Left lobe of liver (tissue), 2 donors: ENCODE measurements at places on chromosomes 5 and 9.

GRCh38 chr5:67426961-67427849, 230.6 kb upstream of the CD180 start:
- no peak for DNase-seq

- DNase-seq: no peak
Observed at GRCh38 chr5:31952067-31952466, 222.1 kb downstream of the GOLPH3 start.

GRCh38 chr5:60810438-60811085, 33.5 kb downstream of the ELOVL7 start:
- no peak for DNase-seq

DNA sequence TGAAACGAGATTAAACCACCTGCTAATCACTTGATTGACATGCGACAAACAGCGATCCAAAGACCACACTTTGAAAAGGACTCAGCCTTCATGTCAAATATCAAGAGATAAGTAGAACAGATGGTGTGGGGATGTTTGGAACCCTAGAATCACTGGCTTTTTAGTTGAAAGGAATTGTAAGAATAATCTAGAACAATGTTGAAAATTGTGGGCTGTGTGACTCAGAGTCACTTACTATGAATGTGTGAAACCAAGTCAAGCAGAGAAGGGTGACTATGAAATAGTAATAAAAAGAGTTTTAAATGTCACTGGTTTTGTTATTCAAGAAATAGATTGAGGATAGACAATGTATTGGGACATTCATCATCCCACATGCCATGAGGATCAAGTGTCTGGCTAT, 14.1 kb upstream of the C1QTNF3 start:
- DNase-seq: no peak

DNA sequence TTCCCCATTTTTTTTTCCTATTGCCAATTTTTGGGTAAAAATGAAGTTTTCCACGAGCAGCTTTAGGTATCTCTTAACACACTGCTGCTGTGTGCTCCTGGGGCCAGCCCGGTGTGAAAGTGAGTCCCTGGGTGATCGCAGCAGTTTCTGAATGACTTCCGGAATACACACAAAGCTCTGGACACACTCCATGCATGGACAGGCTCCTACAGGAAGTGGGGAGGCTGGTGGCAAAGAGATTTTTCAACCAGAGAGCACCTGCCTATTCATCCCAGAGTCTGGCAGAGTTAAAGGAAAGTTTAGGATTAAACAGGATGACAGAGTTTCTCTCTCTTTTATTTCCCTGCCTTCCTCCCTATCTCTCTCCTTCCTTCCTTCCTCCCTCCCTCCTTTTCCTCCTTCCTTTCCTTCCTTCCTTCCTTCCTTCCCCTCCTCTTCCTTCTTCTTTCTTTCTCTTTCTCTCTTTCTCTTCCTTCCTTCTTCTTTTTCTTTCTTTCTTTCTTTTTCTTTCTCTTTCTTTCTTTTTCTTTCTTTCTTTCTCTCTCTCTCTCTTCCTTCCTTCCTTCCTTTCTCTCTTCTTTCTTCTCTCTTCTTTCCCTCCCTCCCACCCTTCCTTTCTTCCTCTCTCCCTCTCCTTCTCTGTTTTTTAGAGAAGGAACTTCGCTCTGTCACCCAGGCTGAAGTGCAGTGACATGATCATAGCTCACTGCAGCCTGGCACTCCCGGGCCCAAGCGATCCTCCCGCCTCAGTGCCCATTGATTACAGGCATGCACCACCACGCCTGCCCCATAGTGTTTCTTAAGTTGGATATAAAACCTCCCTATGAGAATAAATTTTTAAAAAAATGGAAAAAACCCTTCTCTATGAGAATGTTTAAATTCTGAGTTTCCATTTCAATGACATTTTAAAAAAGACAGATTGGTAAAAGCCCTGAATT, 38.7 kb upstream of the UBTD2 start:
- DNase-seq: no peak

GRCh38 chr9:112271466-112272098, 61.8 kb downstream of the PTBP3 start:
- no peak for DNase-seq

- DNase-seq: no peak
Observed at GRCh38 chr9:7115606-7116005, 357.8 kb downstream of the KDM4C start.

DNA sequence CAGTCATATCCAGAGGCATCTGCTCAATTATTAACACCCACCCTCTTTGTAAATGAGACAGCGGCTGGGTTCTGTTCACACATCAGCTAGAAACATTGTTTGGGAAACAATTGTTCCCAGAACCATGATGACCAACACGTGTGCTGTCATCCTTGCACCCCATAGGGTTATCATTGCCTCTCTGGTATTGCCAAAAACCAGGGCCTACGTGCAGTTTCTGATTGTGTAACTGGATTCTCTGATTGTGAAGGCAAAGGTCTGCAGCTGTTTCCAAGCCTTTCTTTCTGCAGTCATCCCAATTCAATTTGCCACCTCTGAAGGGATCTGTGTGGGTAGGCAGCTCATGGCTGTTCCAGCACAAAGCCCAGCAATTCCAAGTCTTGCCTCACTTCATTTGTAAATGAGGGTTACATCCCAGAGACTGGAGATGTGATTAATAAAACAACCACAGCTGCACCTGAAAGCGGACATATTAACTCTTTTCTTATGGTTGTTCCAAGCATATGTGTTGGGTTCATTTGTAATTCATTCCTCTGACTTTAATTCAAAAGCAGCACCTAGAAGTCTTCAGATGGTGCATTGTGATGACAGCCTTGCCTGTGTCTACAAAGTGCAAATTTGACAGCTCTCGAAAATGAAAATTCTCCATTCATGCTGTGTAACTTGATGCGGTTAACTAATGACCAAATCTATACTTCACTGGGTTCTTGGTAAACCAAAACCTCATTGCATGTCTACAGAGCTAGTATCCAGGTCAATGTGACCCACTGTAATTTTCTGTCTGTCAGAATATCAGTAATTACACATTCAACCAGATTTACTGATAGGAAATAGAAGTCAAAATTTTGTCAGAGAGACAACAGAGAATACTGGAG, 66.6 kb downstream of the YIPF5 start:
- no peak for DNase-seq

DNA sequence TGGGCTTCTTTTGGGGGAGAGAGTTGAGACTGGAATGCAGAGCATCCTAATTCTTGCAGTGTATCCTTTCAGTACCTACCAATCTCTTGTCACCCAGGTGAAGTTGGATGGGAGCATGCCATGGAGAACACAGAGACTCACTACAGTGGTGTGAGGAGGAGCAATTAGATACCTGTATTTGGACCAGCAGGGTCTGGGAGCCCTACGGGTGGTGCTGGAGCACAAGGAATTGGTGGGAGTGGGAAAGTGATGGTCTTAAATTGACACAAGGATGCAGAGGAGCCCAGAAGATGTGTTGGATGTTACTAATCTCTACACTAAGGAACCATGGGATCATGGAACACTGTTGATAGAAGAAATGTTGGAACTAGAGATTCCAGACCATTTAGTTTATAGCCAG, 212.7 kb downstream of the CHSY3 start:
- no peak for DNase-seq

DNA sequence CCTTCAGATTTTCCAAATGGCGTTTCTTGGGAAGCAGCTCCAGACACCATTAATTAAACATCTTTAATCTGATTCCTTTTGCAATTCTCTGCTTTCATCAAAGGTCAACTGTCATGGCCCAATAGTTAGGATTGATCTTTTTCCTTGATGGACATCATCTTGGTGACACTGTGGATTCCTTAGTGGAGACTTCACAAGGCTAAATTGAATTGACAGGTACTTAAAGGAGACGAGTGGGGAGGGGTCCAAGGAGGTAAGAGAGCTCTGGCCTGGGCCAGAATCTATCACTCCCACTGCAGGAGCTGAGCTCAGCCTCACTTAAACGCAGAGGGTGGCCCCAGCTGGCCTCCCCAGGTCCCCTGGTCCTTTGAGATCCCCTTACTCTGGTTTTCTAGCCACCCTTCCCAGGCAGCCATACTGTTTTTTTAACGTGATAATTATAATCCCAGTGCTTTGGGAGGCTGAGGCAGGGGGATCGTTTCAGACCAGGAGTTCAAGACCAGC, 9.9 kb upstream of the HMCN2 start:
- no peak for DNase-seq

DNA sequence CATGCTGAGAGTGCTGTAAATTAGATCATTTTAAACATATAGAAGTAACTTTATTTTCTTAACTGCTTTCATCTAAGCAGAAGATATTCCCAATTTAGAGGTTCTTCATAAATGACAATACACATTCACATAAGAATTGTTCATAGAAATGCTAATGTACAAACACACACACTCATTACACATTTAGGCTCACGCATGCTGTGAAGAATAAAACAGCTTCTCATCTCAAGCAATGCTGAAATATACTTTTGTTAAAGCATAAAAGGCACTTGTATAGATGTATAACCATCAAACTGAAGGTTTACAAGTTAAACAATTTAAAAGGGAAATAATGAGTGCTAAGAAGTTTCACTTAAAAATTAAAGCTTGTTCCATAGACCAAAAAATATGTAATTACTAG, 18.1 kb upstream of the FTMT start:
- no peak for DNase-seq

DNA sequence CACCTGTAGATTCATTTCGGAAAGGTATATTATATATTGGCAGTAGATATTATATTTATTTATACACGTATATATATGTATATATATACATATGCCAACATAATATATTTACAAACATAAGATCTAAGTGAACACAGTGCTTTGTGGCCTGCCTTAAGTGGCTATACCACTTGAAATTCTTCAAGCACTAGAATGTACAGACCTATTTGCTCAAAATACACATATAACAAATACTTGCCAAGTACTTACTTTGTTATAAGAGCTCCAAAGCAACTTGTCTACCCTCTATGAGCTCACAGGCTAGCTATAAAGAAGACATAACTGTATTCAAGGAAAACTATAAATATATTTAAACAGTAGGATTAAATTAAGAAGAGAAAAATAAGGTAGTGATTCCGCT, 33.6 kb upstream of the SLC36A1 start:
- no peak for DNase-seq

GRCh38 chr5:68478301-68479095, 262.9 kb downstream of the PIK3R1 start:
- DNase-seq: no peak

DNA sequence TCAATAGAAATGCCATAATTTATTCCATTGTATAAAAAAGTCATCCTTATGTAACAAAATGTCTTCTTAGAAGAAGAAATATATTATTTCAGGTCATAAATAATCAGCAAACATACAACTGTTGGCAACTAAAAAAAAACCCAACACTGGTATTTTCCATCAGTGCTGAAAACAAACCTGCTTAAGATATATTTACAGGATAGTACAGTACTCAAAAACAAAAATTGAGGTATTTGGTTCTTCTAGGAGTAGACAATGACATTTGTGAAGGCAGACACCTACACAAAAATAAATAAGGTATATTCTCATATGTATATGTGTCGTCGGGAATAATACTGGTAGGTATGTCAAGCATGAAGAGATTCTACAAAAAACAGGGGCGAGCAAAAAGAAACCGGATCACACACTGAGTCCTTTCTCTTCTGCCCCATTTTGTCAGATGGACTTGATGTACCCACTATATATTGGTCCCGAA, 2.9 kb downstream of the DUSP1 start:
- no peak for DNase-seq

DNA sequence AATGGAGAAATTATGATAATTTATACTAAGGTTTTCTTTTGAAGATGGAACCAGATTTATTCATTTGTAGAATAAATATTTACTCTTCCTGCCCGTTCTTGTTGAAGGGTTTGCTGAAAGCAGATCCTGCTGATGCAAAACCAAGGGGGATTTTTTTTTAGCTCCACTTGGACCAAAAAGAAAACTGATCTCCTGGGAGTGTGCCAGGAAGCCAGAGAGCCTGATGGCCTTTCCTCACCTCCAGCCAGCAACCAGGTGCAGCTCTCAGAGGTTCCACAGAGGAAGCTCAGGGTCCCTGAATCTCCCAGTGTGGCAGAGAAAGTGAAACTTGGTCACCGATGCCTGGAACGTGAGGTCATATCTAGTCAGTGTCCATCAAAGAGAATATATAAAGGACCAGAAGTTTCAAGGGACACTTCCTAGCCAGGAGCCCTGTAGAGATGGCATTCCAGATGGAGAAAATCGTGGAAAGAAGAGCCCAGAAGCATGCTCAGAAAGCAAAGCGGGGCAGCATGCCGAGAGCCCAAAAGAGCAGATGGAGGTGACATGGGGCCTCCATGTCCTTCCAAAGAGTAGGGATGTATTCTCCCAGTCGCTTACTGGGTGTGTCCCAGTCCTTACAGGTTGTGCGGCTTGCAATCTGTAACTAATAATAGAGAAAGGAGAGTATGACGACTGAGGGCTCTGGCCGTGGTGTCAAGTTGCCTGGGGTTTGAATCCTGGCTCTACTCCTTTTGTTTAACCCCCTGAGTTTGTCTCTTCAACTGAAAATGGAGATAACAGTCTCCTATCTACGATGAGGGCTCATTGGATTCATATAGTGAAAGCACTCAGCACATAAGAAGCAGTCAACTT, 12.2 kb downstream of the AFAP1L1 start:
- DNase-seq: no peak

- DNase-seq: no peak
Observed at GRCh38 chr5:1708592-1709141, 91.0 kb downstream of the MRPL36 start.

- no peak for DNase-seq
Observed at GRCh38 chr5:38289457-38289856, 31.1 kb downstream of the EGFLAM start.

DNA sequence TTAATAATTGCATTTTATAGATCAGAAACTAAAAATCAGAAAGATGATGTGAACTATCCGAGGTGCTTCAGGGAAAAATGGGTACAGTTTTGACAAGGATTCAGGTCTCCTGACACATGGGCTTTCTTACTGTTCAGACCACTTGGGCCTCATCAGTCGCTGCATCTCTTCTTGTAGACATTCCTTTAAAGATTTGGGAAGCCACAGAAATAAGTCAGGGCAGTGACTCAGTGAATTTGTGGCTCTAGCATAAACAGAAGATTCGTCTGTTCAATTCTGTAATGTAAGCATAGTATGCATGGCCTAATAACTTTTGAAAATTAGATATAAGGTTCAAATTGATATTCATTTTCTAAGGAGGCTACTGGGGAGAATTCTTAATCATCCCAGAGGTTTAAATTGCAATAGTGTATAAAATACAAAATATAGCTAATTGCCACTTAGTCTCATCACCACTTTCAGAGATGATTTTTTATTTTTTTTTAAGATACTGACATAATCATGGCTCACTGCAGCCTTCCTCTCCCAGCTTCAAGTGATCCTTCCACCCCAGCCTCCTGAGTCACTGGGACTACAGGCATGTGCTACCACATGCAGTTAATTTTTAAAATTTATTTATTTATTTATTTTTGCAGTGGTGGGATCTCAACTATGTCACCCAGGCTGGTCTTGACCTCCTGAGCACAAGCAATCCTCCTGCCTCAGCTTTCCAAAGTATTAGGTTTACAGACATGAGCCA, 48.9 kb downstream of the RASEF start:
- DNase-seq: no peak

DNA sequence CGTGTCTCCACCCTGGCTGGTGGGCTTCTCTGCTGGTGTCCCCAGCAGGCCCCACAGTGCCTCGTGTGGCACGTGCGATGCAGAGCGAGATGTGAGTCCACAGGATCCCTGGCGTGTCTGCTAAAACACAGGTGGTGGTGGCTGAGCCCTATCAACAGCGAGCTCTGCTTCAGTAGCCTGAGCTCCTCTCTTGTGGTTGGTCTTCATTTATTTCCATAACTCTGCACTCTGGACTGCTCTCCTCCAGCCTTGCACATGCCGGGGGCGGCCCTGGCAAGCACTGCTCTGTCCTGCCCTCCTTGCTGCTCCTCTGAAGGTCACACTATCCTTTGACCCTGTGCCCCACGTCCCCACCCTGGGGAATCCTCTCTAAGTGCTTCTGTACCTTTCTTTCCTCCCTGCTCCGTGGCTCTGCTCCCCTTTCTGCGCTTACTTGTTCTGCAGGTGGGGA, 59.2 kb downstream of the NSUN2 start:
- no peak for DNase-seq
